Muscle of back (tissue), 13 donors: ENCODE measurements at places on chromosomes 3 and 15. TPM values are rescaled to one million over a fixed set of nuclear protein-coding genes. Genes with fewer than 3 reads are reported as not detected.
A peak's percentile ranks its signal among the peaks of the same experiment; 100 is the strongest.

SLC28A2 gene
- 0.18 TPM for polyA plus RNA-seq

TTC14 gene
- polyA plus RNA-seq: 29.7 TPM

GRCh38 chr3:133855002-133855370 is 40.7 kb downstream of the RAB6B start:
- DNase-seq: no peak

DNA sequence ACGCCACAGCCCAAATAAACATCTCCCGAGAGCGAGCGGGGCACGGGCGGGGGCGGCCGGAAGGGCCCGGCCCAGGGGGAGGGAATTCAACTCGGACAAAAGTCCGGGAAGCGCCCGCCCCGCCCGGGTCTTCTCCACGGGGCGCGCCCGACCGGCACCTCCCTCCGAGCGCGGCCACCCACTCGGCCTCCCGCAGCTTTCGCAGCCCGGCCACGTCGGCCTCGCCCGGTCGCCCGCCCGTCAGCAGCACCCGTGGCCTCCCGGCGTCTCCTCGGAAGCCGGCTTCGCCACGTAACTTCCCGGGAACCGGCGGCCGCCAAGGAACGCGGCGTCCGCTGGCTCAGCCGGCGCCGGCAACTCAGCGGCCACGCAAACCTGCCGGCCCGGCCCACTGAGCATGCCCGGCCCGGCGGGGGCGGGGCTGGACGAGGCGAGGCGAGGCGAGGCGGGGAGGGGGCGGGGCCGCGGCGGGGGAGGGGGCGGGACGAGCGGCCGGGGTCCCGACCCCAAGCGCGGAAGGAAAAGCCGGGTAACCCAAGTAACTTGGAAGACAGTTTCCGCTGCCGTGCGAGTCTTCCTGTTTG is at the start of gene TJP1:
Gene TJP1, minus strand, starts transcription at position 369 of the 584 bp plus-strand sequence. CDS start 440 bp downstream, outside the sequence.
- peak; percentile 85 for DNase-seq

DNA sequence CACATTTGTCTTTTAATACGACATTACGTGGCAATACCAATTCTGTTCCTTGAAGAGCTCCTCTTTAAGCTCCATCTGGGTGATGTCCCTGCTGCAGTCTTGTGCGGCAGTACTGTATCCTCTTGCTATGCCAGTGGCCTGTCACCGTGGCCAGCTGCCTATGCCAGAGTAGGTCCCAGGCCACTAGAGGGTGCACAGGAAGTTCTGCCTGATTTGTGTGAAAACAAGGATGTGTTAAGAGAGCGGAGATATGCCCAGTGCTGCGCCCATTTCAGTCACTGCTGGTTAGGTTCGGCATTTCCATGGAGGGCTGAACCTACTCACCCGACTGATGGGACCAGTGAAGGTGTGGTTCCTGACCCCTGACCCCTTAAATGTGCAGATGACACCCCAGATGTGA is 25.2 kb downstream of the NIPA1 start:
- no peak for DNase-seq

- DNase-seq: no peak
These were observed 132.2 kb upstream of the TBC1D5 start for GRCh38 chr3:17874636-17875035.

DNA sequence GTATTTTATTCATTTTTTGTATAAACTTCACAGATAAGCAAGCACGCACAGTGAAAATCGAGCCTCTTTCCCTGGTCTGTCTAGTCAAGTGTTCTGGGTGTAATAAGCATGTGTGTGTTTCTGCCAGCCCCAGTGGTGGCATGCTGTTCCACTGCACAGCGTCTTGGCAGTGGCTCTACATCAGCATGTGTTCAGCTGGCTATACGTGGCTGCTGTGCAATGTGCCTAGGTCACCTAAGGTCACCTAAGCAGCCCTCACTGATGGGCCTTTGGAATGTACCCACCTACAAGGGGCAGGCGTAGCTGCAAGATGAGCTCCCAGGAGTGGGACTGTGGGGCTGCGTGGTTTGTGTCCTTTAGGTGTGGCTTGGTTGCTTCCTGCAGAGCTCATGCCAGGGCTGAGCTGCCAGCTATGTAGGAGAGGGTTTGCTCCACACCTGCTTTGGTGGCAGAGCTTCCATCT is 4.9 kb downstream of the LIMD1 start:
- DNase-seq: peak; percentile 52

- no peak for DNase-seq
These were observed 98.5 kb downstream of the ITPR1 start for GRCh38 chr3:4591669-4592068.

DNA sequence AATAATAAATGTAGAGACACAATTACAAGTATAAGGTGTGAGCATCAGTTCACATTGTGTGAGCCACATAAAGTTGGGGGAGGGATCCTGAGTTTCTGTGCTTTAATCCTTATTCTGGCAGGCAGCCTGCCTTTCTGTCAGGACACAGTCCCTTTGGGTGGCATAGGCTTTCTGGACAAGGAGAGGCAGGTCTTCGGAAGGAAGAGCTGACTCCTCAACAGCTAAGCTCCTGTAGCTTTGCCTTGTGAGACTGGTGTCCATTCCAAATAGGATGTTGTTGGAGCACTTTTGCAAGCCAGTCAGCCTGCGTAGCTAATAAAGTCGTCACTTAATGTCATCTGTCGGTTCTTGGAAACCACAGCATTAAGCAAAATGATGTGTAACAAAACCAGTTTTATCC is 151.9 kb upstream of the MCTP2 start:
- DNase-seq: no peak

TNFSF10 gene
- polyA plus RNA-seq: 8.0 TPM

EPHB1 gene
- polyA plus RNA-seq: 38.7 TPM

DNA sequence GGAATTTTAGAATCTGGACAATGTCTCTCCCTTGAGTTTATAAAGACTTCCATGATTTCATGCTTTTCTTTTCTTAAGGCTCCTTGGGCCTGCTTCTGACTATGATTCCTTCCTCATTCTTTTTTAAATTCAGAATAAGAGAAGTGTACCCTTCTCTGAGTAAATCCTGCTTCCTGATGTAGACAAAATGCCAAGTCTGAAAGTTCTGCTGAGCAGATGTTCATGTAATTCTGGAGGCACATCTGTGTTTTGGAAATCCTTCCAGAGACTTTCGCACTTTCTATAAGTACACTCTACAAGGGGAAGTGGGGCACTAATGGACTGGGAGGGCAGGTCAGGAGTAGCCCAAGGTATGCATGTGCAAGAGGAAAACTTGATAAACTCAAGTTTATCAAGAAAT is 24.8 kb downstream of the TPM1 start:
- no peak for DNase-seq

DNA sequence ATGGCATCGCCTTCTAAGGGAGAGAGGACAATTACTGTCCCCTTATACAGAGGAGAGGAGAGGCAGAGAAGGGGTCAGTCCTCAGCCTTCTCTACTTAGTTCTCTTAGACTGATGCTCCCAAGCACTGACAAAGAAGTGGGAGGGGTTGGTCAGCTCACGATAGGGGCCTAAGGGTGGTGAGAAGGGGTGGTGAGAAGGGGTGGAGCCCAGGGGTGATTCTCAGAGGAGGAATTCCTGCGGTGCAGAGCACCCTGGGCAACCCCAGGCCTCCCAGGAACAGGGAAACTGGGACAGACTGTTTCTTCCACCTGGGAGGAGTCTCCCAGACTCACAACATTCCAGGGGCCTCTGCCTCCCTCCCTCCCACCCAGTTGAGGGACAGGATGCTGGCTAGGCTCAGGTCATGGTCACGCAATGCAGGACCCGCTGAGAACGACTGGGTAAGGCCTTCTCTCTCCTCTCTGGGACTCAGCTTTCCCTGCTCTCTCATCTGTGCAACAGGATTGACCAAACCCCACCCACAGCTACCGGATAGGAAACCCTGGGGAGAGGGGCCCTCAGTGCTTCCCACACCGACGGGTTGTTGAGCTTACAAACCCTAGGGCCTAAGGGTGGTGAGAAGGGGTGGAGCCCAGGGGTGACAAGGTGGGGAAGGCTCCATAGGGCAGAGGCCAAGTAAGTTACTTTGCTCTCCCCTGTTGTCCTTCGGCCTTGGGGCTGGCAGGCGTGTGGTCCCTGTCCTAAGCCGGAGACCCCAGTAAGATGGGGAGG is 1.5 kb downstream of the TPRA1 start:
- DNase-seq: no peak

GP9 gene
- 0.59 TPM for polyA plus RNA-seq
